Astrocyte of the spinal cord (primary cell): ENCODE measurements at places on chromosomes 6 and 20.

- DNase-seq: no peak
Observed at GRCh38 chr6:167927246-167927645, 70.2 kb upstream of the KIF25 start.

DNA sequence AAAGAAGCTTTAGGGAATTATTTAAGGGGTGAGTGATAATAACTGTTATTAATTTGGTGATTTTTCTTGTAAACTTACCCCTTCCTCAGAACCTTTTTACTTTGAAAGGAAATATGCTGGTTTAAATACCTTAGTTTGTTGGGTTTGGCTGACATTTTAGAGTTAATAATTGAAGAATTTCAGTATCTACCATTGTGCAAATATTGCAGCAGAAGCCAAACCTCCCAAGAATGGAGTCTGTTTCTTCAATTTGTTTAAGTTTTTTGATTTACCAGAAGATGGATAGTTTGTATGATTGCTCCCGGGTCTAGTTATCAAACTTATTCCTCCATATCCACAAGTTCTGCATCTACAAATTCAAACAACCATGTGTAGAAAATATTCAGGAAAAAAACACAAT, 77.1 kb downstream of the ATRN start:
- DNase-seq: no peak

- no peak for DNase-seq
Observed at GRCh38 chr6:164252948-164253347, 838.4 kb downstream of the QKI start.

DNA sequence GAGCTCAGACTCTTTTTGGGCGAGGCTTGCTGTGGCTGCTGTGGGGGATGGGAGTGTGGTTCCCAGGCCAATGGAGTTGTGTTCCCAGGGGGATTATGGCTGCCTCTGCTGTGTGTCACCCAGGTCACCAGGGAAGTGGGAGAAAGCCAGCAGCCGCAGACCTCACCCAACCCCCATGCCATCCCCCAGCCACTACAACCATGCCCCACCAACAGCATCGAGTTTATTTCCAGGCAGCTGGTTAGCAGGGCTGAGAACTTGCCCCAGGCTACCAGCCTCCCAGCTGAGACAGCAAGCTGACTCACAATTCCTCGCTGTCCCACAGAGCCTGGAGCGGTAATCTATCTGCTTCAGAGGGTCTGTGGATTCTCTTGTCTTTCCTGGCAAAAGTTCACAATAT, 331.7 kb downstream of the FRK start:
- DNase-seq: no peak

DNA sequence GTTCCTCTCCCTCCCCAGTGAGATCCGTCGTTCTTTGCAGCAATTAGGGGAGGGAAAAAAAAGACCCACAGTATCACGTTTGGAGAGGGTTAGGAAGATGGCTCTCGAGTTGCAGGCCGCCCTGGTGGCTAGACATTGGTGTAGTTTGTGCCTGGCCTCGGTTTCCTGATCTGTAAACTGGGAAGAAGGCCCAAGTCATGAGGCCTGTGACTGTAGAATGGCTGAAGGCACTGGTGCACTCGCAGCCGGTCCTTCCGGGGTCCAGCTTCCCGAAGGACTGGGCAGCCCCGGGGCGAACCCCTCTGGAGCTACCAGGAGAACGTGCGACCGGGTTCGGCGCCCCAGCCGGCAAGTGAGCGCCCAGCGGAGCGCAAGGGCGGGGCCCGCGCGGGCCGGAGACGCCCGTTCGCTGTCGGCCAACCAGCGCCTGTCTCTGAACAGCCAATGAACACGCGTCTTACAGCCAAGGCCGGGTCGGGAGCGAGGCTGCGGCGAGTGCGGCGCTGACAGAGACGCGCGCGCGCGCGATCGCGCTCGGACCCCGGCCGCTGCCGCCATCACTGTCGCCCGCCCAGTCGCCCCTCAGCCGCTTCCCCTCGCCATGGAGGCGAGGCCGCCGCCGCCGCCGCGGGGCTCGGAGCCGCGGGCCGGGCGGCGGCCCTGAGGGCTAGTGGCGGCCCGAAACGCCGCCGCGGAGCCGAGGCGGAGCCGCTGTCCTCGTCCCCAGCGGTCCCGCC, at the start of gene PTPRA:
PTPRA (plus strand) TSS at position 472 of the 737 bp plus-strand sequence. CDS start 90,797 bp downstream, outside the sequence.
- DNase-seq: peak; percentile 90

GRCh38 chr20:20292472-20292871, 75.4 kb upstream of the INSM1 start:
- DNase-seq: no peak
